ENCODE measurements at places on chromosomes 1 and 21.

DNA sequence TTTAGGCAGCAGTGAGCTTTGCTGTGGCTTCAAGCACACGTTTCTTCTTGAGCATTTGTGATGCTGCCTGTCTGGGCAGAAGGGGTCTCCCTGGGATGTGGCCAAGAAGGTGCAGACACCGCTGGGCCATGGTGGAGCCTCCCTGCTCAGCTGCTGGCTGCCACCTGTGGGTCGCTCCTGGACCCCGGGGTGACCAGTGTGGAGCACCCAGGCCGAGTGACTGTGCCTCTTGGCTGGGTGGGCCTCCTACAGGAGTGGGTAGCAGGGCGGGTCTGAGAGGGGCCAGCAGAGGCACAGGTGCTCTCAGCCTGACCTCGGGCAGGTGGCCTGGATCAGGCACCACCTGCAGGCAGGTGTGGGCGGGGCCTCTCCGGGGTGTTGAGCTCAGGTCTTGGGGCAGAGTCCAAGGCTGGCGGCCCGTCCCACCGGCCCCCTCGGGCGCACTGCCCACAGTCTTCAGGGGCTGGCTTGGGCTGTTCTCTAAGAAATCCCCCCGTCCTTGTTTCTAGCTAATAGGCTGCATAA, 42.0 kb upstream of the COL6A1 start:
- no peak for DNase-seq

DNA sequence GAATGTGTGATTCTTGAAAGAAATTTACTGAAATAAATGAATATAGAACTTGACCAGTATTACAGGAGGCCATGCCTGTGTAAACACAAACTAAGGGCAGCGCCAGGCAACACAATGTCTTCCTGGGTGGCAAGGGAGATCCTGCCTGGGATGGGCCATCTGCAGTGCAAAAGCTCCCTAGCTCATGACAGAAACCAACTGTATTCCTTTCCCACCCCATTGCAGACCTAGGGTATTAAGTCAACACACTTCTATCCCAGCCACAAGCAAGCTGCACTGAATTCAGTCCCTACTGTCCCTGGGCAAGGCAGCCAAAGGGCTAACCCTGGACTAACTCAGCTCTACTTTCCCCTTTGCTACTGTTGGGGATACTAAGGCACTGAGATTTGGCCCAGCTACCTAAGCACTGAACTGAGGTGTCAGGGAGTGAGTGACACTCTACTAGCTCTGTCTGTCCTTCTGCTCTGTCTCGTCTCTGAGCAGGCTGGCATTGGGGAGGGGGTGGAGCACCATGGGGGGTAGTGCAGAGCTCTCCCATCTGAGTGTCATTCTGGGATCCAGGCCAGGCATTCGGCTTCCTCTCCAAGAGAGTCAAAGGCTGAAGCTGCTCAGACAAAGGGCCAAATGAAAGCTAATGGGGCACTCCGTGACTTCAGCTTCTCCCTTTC, 2.5 kb downstream of the INKA2 start:
- DNase-seq: no peak

- no peak for DNase-seq
These were observed 60.1 kb downstream of the EPB41 start for GRCh38 chr1:28974432-28974831.

GRCh38 chr1:89955311-89956205, 39.4 kb upstream of the ZNF326 start:
- DNase-seq: no peak

- no peak for DNase-seq
These were observed 81.1 kb downstream of the SIK1 start for GRCh38 chr21:43345746-43346409.

- no peak for DNase-seq
These were observed 368.3 kb downstream of the PCP4 start for GRCh38 chr21:40235528-40235927.

- DNase-seq: no peak
These were observed 190.2 kb downstream of the NR5A2 start for GRCh38 chr1:200217703-200218102.

GRCh38 chr1:201686714-201687455, 142.1 kb upstream of the IPO9 start:
- no peak for DNase-seq

DNA sequence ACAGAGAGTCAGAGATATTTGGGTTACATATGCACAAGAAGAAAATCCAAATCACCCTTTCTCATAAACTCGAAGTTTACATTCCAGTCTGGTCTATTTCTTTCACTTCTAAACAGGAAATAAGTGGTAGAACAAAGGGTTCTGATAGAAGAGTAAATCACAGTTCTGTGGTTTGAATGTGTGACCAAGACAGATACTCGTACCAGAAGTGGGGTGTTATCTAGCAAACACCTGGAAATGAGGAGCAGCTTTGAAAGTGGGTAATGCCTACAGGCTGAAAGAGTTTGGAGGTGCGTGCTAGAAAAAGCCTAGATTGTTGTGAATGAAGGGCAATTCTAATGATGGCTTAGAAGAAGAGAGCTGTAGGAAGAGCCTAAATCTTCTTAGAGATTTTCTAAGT, 74.7 kb downstream of the FH start:
- DNase-seq: no peak

GRCh38 chr1:19860418-19860817, 21.8 kb upstream of the OTUD3 start:
- no peak for DNase-seq

DNA sequence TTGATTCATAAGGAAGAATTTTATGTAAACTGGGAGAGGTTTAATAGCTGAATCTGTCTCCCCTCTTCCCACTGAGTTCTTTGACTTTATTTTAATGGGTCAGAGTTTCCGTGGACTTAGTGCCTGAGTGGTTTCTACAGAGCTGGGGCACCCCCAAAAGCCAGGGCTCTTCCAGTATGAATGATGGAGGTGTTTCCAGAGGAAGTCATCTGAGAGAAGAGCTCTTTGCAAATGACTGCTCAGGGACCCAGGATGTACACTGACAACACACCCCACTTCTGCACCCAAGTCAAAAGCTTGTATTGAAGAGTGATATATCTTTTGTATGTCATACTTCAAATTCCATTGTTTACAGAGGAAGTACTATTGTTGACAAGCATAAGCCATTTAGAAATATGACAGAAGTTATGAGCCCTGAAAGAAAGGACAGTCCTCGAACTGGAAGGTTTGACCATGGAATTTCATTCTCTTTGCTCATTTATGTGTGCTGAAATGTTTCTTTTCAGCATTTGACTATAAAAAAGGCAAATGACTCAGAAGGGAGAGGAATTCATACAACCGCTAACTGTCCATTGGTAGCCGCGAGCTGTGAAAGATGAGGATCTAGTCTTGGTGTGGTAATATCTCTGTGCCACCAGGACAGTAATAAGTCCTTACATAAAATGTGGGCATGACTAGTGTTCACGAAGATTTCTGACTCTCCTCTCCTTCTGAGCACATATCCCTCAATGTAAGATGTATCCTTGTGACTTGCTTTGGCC, 25.4 kb upstream of the LMX1A start:
- no peak for DNase-seq

DNA sequence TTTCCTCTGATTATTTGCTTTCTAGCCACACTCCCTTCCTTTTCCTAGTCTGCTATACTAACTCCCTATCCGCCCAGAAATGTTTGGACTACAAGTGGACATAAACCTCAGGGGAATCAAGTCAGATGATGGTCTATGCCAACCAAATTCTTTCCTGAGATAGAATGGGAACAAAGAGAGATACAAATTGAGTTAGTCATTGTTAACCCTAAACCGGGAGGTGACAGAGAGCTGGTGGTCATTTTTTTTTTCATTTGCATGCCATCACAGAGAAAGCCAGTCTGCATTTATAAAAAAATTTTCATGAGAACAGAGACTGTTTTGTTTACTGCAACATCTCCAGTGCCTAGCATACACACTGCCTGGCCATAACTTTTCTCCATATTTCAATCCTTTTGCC, 35.0 kb downstream of the MYSM1 start:
- no peak for DNase-seq

DNA sequence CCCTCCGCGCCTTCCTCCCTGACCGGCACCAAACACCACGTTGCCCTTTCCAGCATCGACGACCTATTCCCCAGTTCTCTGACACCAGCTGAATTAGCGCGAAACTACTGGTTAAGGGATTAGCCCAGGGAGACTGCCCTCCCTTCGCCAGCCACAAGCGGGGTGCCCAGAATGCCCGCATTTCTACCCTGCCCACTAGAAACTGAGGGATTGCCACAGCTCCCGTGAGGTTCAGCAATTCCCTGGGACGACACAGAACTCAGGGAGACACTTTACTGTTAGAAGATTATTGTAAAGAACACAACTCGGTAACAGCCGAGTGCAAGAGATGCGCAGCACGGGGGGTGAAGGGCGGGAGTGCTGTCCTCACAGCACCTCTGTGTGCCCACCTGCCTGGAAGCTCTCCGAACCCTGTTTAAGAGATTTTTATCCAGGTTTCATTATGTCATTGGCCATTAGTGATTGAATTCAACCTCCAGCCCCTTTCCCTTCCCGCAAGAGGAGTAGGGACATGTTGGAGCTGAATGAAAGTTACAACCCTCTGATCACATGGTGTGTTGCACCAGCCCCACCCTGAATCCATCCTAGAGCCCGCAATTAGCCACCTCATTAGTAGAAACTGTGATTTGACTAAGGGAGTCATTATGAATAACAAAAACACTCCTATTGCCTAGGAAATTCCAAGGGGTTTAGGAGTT, 15.8 kb upstream of the RIPPLY3 start:
- DNase-seq: peak; percentile 14

GRCh38 chr21:35838350-35838749, 222.0 kb downstream of the SETD4 start:
- DNase-seq: no peak

DNA sequence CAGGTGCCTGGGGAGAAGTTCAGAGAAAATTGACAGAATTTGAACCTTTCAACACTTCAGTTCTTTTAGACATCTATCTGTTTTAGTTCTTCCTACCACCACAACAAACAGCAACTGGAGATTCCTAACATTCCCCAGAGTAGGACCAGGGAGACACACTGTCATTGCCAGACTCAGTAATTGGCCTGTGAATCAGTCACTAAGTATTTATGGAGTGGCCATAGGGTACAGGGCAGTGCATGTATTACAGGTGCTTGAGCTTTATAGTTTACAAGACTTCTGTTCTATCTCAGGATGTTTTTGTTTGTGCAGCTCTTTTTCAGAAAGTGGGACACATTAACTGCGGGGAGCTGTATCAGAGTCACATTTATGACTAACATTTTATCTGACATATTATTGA, 1.7 kb downstream of the CDC14A start:
- peak; percentile 12 for DNase-seq

DNA sequence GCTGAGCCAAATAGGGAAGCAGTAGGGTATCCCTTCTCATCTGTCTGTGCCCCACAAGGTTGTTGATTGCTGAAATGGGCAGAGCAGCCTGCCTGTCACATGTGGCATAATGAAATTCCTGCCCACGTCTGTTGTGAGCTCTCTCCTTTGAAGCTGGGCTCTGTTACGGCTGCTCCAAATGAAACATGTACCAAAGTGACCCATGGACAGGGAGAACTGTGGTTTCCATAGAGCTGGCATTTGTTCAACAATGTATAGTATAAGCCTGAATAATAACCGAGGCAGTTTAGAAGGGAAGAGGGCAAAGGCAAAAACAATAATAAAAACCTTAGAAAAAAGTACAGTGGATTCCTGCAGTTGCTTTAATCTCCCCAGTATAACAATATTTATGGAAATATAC, 149.7 kb downstream of the LYPLAL1 start:
- no peak for DNase-seq

DNA sequence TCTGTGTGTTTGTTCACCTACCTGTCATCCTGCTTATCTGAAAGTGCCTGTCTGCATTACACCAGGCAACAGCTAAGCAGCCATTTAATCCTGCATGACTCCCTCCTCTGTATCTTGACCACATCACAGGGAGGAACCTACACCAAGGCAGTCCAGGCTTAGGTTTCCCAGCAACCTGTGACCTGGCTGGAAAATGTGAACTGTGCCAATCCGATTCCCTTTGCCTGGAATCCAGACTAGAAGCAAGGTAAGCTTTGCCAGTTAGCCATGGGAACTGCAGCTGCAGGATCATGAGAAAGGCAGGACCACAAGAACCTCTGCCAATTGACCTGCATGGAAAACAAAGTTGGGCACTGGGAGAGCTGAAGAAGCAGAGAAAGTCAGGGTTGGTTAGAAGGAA, 6.3 kb upstream of the ATP1B1 start:
- no peak for DNase-seq

- DNase-seq: no peak
These were observed 42.4 kb upstream of the LRRC8C start for GRCh38 chr1:89590341-89591080.

- no peak for DNase-seq
These were observed 7.8 kb downstream of the PIK3CD start for GRCh38 chr1:9659328-9659727.

DNA sequence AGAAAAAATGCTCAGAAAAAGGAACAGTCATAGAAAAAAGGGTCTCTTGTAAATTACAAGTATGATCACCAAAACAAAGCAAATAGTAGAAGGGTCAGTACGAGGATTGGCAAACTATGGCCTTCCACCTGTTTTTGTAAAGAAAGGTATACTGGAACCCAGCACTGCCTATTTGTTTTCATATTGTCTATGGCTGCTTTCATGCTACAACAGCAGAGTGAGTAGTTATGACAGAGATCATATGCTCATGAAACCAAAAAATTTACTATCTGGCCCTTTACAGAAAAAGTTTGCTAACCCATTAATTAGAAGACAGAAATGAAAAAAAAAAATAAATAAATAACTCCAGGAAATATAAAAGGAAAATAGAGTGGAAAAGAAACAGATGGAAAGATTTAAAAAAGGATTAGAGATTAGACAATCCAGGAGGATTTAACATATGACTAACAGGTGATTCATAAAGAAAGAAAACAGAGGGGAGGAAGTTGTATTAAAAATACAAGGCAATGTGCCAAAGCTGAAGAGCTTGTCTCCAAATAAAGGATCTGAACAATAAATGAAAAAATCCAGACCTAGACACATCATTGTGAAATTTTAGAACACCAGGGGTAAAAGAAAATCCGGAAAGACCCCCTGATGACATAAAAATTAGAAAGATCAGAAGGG, 108.5 kb upstream of the SERTAD4 start:
- no peak for DNase-seq

DNA sequence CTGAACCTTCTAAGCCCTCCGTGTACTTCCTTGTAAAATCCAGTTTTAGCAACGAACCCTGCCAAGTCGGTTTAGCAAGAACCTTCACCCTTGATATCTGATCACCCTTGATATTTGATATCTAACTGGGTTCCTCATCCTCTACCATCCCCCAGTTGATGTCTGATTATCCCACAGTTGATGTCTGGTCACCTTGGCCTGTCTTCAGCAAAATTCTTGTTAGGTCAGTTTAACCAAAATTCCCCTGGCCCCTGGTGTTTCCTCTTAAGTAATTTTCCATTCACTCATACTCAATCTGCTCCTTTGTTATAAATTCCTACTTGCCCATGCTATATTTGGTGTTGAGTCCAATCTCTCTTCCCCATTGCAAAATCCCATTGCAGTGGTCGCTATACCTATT, 114.5 kb upstream of the ZNHIT6 start:
- no peak for DNase-seq

Measured in OCI-LY7 (cell line).